ENCODE measurements at places on chromosomes 3 and 15.

DNA sequence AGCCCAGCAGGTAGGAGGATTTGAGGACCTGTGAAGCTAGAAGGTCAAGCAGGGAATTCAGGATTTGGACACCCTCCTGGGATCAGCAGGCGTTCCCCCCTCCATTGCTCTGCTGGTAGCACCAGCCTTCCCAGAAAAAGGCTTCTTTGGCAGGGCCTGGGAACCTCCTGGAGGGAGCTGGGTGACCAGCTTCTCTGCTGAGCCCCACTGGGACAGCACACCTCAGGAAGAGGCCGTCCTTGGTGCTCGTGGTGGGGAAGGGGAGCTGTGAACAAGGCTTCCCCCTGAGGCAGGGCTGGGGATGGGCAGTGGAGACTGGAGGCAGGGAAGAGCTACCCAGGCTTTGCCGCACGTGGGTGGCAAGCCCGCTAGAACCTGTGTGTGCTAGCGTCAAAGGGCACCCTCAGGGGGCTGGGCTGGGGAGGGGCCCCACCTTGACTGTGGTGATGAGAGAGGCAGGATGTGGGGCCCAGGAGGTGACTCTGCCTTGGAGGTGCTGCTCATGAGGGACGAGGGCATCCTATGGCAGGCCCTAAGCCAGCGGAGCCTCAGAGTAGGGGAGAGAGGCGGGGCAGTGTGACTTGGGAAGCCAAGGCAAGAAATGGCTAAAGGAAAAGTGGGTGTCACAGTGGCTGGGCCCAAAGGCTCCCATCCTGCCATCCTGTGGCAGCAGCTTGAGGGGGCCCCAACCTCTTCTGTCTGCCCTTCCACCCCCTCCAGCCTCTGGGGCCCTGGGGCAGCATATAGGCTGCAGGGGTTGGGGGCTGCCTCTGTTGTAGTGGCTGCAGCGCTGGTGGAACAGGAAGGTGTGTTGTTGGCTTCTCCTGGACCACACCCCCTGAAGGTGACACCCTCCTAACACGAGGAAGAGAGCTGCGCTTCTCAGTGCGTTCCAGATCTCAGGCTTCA is 20.7 kb downstream of the KLF13 start:
- peak; percentile 85 for DNase-seq

DNA sequence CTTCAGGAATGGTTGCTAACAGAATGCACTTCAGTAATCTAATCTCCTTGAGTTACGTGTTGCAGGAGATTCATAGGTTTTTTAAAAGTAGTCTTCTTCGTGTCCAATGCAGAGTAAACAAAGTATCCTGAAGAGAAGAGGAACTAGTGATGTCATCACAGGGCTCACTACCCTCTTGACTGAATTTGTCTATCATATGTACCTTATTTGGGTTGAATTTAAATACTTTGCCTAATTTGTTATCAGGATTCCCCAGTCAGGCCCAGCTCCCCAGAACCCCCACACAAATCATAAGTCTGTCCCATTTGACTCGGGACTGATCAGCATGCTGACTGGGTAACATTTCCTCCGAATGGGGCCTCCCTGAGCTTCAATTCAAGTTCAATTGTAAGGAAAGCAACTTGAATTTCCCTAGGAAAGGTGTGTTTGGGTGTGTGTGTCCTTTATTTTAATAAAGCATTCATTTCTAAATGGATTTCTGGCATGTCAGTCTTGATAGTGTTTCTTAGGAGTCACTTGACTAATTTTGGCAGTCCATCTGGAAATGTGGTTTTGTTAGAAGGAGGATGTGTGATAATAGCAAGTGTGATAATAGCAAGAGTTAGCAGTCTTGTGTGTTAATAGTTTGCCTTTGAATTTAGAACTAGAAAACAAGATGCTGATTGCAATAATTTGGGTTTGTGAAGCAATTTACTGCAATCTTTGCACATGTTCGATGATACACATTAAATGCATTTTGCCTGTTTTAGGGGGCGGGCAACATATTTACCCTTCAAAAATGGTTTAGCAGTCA is 21.9 kb downstream of the OXNAD1 start:
- DNase-seq, result no peak

DNA sequence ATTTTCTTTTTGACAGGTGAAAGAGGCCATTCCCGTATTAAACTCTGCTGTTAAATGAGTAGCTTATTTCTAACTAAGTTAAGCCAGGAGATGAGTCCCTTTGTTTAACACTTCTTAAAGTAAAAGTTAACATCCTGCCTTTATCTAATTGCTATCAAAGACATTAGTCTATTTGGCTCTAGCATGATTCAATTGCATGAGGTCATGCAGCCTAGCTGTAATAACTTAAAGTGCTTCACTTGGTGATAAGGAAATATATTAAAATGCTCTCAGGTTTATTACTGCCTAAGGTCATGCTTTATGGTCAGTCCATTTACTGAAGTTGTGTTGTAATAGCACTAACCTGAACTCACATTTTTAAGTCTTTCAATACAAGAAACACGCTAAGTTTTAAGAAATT is 82.3 kb upstream of the MLF1 start:
- DNase-seq, result no peak

- no peak for DNase-seq
Measured at GRCh38 chr15:100787567-100788417, 91.8 kb upstream of the ALDH1A3 start.

DNA sequence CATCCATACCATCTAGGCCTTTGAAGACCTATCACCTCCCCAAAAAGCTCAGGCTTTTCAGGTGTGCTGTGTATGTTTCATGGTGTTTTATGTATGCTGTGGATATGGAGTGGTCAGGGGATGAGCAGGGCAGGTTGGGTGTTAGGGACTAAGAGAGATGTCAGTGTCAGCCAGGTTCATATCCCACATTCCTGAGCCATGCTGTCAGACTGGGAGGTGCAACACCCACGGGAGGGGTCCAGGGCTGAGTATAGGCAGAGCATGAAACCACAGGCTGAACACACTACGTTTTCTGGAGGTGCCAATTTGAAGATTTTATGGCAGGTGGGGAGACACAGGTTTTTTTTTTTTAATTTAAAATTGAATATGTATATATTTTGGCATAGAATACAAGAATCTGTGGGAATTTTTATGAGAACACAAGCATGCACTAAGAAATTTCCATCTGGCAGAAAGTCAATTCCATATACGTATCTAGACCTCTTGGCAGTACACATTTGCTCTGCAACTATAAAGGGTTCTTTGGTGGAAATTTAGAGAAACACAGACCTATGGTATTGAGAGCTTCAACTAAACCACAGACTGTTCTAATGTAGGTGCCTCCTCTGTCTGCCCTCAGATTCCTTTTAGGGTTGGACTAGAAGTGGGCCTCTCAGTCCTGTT is 101.9 kb upstream of the RNU6-1 start:
- DNase-seq, result no peak
